Stomach (tissue), 19 donors: ENCODE measurements at places on chromosomes 12 and 14.

DNA sequence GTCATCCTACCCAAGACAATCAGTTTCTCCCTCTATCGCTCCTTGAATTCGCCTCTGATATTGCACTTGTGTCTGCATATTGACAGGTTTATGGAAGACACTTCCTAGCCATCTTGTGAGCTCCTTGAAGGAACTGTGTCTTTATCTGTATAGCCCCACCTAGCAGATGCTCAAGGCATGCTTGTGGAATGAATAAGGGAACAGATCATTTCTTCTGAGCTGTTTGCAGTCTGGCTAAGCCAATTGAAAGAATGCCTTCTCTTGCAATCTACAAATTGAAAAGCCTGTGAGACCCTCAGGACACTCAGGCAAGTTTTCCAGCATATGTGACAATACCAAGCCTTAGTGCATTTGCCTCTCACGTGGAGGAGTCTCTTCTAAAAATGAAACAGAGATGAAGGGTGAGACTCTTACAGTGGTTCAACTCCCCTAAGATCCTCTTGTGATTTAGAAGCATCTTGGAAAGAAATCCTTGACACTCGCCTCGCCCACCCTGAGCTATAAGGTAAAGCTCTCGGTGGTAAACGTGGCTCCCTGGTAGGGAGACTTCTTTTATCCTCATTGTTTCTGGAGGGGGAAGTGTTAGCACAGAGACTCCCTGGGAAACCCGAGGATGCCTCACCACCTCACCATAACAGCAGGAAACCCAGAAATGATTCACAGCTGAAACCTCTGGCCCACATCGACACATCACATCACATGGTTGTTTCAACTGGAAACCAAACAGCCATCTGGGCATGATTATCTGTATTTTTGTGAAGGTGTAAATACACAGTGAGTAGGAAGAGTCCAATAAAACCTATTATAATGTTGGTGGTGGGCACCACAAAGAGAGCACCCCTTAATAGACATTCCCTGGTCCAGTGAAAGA, 112.3 kb upstream of the BCL2L14 start:
- DNase-seq: no peak

- peak; percentile 26 for DNase-seq
Observed at GRCh38 chr12:45660330-45660729, 69.2 kb upstream of the ARID2 start.

DNA sequence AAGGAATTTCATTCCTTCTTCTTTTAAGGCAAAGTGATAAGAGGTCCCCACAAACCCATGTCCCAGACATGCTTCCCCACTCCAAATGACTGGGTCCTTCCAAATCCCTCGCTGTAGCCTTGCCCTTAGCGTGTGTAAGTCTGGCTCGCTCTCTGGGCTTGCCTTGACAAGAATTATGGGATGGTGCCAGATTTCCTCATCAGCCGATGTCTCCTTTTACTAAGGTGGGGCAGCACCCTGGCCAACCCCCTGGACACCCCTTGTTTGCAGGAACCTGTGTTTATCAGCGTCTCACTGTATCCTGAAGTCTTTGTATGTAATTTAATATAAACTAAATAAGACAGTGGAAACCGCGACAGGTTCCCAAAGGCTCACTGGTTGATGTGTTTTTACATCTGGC, 493.3 kb downstream of the EGLN3 start:
- DNase-seq: no peak

GRCh38 chr12:116303929-116304328, 26.4 kb upstream of the MED13L start:
- DNase-seq: no peak

DNA sequence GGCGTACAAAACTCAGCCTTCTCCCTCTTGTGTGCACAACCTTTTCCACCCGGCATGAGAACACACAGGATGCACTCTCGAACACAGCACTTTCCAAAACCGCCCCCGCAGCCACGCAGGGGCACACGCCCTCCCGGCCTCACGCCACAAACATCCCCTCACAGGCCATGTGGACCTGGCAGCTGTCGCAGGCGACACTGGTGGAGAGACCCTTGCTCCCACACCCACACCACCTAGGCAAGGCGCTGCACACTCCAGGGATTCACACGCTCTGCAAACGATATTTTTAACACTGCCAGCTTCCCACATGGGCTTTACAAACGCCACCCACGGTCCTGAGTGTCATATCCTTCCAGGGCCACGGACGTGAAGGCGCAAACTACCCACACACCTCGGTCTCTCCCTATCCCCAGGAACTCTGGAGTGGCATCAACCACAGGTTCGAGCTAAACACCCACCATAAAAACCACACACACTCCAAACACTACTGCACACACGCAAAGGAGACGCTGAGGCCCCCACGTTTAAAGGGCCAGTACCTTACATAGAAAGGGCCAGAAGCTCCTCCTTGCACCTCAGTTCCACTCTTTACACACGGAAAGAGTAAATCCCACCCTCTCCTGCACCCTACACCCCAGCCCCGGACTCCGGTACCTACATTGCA, 12.4 kb upstream of the ITGB7 start:
- DNase-seq: peak; percentile 67

DNA sequence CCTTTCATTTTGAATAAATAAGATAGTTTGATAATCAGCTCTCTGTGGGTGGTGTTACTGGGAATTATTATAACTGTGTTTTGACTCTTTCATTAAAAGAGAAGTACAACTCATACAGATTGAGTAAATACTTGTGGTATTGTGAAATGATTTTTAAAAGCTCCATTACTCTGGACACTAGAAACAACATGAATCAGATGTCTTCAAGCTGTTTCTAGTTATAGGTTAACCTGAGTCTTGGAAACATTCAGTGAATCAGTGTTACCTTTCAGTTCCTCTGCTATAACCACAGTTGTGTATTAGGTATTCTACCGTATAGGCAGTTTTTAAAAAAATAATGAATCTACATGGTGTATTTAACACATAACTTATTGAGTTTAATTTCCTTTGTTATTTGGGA, 128.4 kb upstream of the SSTR1 start:
- no peak for DNase-seq

DNA sequence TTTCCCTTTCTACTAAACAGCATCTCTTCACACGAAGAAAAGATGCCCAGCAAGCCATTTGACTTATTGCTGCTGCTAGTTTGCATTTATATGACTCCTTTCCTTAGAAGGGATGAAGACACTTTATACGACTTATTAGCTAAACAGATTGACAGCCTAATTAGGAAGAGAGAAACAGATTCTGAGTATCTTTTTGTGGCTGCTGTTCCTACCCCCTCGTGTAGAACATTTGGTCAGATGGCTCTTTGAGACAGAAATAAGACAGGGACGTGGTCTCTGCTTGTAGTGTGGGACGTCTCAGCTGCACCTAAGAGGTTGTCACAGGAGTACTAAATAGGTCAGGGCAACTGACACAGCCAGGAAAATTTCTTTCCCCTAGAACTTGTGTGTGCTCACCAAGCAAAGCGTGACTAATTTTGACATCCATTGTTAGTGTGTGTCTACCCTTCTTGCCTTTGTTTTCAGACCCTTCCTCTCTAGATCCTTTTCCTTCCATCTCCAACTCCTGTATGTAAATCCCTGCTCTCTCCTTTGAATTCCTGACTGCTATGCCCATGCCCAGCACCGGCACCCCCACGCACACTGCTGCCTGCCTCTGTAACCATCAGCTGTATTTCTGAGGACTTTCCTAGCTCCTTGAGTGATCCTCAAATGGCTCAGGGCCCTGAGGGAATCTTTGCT, 83.2 kb downstream of the DAD1 start:
- DNase-seq: no peak

- peak; percentile 15 for DNase-seq
Observed at GRCh38 chr12:80794551-80794950, 77.8 kb downstream of the MYF5 start.
